ENCODE measurements at places on chromosomes 7 and 10.

DNA sequence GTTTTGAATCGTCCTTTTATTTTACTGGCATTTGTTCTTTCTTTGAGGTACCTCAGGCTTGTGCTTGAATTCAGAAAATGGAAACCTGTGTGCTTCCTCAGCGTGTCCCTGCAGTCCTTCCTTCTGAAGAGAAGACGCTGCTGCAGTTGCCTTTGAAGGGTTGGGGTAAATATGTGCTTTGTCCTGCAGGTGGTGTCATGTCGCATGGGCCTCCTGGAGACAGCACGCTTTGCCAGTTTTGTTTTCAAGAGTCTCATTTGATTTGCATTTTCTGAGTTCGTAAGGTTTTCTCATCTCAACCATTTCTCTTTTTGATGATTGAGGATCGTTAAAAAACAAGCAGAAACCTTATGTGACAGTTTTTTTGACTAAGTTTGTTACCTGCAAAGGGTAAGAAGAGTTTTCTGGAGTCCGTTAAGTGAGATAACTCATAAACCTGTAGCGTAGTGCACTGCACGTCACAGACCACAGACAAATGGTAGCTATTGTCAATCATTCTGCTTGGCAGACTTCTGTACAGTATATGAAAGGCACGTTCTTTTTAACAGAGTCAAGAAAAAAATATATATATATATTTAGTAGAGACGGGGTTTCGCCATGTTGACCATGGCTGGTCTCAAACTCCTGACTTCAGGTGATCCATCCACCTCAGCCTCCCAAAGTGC lies 57.0 kb downstream of the CDC123 start:
- DNase-seq: peak; percentile 38

DNA sequence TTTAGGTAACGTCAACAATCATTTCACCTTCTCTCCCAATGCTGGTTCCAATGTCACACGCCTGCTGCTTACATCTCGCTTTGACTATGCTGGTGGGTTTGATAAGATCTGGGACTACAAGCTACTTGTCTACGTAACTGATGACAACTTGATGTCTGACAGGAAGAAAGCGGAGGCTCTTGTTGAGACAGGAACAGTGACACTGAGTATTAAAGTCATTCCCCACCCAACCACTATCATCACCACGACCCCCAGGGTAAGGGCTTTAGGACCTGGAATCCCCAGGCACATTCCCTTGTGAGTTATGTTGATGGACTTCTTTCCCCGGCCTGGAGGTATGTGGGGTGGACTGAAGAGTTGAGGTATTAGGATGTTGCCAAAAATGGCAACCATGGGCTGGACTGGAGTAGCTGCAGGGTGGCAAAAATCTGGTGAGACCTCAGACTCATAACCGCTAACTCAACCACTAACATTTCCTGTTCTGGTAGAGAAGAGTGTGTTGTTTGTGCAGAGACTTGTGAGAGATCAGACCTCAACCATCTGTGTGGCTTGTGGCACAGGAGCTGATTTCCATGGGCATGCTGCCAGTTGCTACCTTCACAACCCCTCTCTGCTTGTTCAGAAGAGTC lies 59.2 kb downstream of the CDHR3 start:
- DNase-seq: no peak

GRCh38 chr7:51634538-51634937 lies 317.9 kb upstream of the COBL start:
- DNase-seq: no peak

- no peak for DNase-seq
Measured at GRCh38 chr10:105354010-105354409, 712.9 kb downstream of the SORCS3 start.

DNA sequence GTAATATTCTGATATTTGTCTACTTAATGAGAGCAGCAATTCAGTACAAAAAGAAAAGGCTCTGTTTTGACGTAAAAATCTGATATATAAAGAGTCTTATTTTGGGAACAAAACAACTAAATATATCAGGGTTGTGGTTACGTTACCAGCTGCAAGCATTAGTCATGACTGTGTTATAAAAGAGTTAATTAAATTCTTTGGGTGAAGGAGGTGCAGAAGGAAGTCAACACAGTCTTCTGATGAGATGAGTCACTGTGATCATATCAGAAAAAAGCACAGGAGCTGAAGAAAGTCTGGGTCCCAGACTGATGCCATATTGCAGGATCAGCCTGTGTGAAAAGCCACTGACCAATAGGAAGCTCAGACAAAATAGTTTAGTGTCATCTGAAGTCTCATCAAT lies 234.3 kb upstream of the TEX47 start:
- DNase-seq: no peak

- DNase-seq: no peak
Measured at GRCh38 chr10:47326306-47326926, 4.2 kb downstream of the GDF2 start.

DNA sequence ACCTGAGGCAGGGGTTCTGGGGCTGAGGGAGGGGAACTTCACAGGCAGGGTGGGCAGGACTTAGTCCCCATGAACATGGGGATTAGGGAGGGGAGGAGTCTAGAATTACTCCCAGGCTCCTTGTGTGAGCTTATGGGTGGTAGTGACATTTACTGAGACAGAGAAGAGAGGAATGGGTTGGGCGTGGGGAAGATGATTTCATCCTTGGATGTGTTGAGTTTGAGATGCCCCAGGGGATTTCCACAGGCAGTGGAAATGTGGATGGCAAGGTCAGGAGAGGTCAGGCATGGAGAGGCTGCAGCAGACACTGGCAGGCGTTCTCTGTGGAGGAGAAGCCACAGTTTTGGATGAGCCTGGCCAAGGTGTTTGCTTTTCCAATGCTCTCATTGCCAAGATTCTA lies 26.4 kb upstream of the GSDME start:
- DNase-seq: no peak

DNA sequence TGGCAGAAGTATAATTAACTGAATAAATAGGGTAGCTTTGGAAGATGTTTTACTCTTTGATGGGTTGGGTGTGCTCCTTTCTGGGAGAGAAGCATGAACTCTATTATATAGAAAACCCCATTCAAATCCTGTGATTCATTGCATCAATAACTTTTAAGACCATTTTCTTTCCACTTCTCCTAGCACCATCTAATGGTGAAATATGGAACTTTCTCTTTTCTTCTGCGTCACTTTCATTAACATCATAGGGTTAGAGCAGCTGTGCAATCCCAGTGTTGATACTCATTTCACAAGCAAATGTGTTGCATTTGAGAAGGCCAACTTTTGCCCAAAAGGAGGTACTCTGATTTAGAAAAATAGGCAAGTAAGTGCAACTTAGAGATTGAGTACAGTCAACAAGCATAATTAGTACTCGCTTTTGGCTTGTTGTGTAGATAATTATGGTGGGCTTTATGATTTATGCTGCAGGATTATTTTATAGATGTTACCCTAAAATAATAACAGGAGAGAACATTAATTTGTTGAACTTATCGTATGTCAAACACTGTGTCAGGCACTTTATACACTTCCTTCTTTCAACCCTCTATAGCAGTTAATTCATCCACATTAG lies 92.9 kb downstream of the CPED1 start:
- peak; percentile 29 for DNase-seq

DNA sequence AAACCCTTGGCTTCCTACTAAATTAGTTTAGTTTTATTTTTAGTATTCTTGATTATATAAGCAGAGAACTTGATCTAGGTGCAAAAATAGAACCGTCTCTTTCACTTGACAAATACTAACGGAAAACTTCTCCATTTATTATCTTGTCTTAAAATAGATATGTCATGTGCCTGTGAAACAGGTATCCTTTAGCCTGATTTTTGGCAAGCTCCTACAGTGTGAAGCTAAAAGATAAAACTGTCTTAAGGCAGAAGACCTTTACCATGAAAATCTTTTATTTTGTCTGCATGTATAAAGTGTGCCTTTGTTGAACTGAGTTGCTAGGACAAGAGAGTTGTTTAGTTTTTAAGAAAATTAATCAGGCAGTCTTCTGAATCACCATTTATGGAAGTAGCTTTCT lies 90.6 kb downstream of the CYP51A1 start:
- no peak for DNase-seq

DNA sequence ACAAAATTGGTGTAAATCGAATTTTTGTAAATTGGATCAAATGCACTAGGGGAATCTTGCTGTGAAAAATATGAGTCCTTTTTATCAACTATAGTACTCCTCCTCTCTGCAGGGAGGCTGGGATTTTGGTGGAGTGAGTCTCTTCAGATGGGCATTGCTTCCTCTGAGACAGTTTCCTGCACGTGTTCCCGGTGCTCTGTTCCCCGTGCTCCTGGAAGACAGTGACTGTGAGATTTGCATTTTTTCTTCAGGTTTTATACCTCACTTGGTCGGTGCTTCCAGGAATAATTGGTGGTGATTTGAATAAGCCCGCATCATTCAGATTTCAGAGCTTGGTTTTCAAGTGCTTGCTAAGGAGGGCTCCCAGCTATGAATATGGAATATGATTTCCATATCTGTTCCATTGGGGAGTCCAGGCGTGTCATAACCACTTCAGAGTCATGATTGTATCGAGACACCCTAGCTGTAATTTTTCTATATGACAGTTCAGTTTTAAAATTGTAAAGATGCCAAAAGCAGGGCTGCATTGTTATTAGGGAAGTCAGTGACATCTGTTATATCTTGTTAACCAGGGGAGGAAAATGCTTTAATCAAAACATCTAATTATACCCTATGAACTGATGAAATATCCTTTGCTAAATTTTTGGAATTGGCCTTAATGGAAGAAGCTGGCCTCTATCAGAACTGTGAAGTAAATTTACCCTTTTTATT lies 12.3 kb downstream of the AUTS2 start:
- DNase-seq: no peak

- DNase-seq: no peak
Measured at GRCh38 chr10:69769395-69769992, 32.2 kb upstream of the COL13A1 start.

GRCh38 chr7:25429731-25430130 lies 201.4 kb upstream of the NPVF start:
- no peak for DNase-seq

- no peak for DNase-seq
Measured at GRCh38 chr10:52217531-52217930, 96.5 kb upstream of the DKK1 start.

DNA sequence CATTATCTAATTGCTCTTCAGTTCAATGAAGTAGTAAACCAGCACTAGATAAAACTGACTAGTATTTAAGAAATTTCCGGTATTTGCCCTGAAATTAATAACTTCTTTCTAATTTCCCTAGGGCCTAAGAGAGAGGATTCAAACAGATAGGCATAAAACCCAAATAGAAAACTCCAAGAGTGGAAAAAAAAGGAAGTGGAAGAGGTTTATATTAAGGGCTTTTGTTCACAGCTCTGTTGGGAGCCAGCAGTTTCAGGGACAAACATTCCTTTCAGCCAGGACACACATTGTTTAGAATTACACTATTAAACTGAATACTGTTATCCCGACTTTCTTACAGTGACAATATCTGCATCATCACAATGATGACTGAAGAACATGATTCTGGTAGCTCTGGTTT lies 3.6 kb downstream of the ODAD2 start:
- no peak for DNase-seq

GRCh38 chr10:59216178-59216869 lies 39.9 kb downstream of the PHYHIPL start:
- DNase-seq: no peak

DNA sequence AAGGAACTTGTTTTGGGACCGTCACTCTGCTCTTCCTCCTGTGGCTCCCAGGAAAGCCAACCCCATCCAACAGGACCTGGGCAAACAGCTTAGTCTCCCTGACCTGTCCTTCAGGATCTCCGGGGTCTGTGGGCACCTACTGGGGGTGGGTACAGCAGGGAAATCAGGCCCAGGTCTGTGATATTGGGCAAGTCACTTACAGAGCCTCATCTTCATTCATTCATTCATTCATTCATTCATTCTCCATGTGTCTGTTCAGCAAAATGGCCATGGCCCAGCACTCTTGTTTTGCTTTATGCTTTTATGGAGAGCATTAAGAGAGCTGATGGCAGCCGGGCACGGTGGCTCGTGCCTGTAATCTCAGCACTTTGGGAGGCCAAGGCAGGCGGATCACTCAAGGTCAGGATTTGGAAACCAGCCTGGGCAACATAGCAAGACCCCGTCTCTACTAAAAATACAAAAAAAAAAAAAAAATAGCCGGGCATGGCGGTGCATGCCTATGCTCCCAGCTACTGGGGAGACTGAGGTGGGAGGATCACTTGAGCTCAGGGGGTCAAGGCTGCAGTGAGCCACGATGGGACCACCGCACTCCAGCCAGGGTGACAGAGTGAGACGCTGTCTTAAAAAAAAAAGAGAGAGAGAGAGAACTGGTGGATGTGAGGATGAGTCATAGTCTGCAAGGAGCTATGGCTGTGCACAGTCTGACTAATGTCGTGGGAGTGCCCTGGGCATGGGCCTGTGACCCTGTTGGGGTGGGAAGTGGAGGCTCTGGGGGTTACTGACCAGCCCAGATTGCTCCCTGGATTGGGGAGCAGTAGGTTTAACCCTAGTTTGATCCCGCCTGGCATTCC lies 54.3 kb downstream of the CLIP2 start:
- DNase-seq: no peak

DNA sequence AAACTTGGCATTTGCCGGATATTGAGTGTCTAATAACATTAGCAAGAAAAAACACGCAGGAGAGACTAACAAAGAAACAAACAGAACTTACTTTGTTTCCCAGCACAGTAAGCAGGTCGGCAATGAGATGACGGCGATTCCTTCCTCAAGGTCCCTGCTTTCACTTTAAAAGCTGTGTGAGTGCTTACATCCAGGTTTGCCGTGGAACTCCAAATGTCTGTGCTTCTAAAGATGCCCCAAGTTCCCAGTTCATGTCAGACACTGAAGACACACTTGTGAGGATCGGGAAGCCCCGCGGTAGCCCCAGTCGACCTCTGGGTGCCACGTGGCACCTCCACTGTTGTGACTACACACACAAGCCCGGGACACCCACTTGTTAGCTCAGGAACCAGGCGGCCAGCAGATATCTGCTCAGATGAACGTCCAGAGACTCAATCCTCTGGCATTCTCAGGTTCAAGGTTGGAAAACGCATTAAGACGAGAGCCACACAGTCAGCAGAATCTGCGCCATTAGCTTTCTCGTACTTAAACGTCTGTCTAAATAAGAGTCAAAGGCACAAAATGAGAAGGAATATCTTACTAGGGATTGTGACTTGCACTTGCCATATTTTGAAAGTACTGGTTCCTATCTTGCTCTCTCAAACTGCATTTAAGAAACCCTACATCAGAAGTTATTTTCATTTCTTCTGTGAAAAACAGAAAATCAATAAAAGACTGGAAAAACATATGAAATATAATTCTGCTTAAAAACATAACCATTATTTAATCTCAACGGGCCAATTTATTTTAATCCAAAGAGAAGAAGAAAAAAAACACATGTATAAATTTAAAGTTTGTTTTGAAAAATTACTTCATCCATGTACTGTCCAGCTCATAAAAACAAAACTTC lies 207.6 kb upstream of the KLF14 start:
- DNase-seq: no peak

DNA sequence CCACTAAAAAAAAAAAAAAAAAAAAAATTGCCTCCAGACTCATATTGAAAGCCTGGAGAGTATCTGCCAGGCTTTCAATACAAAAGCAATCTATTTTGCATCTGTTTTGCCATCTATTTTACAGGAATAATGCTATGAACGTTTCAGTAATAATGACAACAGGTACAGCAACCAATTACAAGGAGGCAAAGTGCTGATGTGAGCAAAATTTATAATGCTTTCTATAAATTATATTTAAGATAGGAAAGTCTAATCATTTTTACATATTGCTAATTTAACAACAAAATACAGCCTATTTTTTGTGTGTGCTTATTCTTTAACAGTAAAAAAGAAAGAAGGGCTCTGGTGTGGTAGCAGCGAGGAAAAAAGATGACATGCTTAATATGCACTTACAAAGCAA lies 10.0 kb downstream of the WDR91 start:
- DNase-seq: no peak

- DNase-seq: no peak
Measured at GRCh38 chr10:110495731-110496552, 1.8 kb upstream of the DUSP5 start.

Data from NCI-H146 (cell line).